Regular cardiac myocyte (primary cell): ENCODE measurements at places on chromosomes 12 and 14. TPM values are rescaled to one million over a fixed set of nuclear protein-coding genes. Genes with fewer than 3 reads are reported as not detected.

Gene RASSF8
- 117 and 144 TPM in 2 replicates for total RNA-seq

Gene TPCN1
- 14.6 and 20.6 TPM in 2 replicates for total RNA-seq

Gene ARHGDIB
- total RNA-seq = 36.9 and 90.9 TPM in 2 replicates

Gene PMCH
- total RNA-seq = 0.19 TPM in 1 of 2 replicates, not detected in the other

Gene CIDEB
- 1.5 and 1.7 TPM in 2 replicates for total RNA-seq

Gene PLEKHG7
- total RNA-seq = not detected in 2 replicates

Gene COL2A1
- total RNA-seq = under 0.01 TPM in 2 replicates

Gene KRT2
- not detected in 2 replicates for total RNA-seq

Gene CCDC196
- total RNA-seq = not detected in 2 replicates

Gene LRRK2
- total RNA-seq = 1.7 and 5.9 TPM in 2 replicates

Gene LALBA
- not detected in 2 replicates for total RNA-seq

Gene ACOT4
- 0.77 and 1.4 TPM in 2 replicates for total RNA-seq

Gene MSI1
- total RNA-seq = not detected in 2 replicates

Gene DDIT3
- total RNA-seq = 17.6 and 85.4 TPM in 2 replicates

Gene C12orf54
- total RNA-seq = under 0.01 TPM in 1 of 2 replicates, not detected in the other

Gene GLT8D2
- 14.8 and 27.1 TPM in 2 replicates for total RNA-seq
